ENCODE measurements at places on chromosomes 5 and 9.

DNA sequence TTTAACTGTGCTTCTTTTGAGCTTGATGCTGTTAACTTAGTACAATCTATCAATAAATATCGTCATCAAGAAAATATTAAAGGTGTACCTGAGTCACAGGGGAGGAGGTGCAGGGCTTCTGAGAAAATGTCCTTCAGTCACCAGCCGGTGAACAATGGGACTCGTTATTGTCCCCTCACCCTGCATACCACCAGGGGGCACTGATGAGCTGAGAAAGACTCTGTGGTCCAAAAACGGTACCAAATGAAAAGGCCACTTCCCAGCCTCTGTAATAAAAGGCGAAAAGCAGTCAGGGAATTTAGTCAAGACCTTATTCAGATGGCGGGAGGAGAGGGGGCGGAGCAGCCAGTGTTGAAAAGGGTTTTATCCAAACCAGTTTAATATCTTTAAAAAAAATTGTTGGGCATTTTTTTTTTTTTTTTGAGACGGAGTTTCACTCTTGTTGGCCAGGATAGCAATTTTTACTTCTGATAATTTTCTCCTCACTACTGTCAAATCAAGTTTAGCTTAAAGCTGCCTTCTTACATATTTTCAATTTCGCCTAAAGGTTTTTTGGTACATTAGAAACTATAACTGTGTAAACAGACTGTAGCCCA, 271.9 kb upstream of the ADAMTS16 start:
- peak; percentile 61 for DNase-seq

DNA sequence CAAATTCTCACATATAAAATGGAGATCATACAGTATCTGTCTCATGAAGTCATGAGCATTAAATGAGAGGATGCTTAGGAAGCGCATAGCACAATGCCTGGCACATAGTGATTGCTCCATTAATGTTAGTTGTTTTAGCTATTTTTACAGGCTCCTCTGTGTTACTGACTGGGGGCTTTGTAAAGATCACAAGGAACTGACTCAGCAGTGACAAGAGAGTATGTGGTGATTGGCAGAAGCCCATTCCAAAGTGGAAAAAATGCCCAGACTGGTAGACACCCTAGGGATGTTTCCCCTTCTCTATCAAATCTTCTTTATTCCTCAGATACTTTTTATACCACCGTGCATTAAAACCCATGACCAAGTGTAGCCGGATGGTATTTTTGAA, 33.5 kb downstream of the ABLIM3 start:
- no peak for DNase-seq

DNA sequence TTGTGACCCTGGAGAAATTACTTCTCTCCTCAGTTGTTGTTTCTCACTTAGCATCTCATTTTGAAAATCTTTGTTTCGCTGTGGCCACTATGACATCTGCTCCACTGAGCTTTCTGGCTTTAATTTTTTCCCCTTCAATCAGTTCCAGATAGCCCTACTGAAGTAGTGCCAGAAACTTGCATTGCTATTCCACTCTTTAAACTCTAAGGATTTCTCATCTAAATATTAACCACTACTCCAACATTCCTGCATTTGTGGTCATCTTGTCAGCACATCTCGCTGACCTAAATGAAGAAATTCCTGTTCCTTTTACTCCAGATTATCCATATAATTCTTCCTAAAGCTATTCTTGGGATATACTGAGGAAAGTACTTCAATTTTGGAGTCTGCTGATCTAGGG, 15.3 kb upstream of the NOL6 start:
- no peak for DNase-seq

GRCh38 chr5:178293400-178293799, 60.8 kb upstream of the PHYKPL start:
- DNase-seq, result no peak

GRCh38 chr9:108997112-108997511, 16.2 kb downstream of the CTNNAL1 start:
- no peak for DNase-seq

DNA sequence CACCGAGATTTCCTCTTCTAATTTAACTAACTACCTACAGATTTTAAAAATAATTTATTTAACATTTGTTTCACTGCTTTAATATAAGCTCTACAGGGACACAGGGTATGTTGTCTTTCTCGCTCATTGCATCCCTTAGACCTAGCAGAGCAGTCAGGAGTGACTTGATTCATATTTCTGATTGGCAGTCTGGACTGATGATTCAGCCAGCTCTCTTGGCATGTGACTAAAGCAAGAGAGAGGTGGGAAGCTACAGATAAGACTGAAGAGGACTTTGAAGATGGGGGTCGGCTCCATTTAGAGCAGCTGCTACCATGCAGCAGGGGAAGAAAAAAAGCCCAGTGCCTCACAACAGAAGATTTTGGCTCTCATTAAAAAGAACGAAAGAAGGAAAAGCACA, 173.4 kb upstream of the STK32A start:
- no peak for DNase-seq

- DNase-seq, result peak; percentile 51
Observed at GRCh38 chr5:126869005-126869451, 92.1 kb downstream of the LMNB1 start.

DNA sequence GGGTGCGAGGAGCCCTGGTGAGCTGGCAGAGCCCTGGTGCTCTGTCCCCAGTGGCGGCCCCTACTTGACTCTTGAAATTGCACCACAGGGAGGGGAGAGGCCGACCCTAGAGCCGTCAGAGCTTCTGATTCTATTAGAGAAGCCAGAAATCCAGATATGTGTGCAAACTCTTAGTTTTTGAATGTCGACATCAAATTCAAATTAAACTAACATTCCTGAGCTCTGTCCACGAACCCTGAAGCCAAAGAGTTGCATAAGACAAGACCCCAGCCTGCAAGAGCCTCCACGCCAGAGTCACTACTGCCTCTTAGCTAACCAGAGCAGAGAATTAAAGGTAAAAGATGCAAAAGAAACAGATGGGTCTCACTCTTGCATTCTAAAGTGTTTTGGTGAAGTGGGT, 29.8 kb upstream of the MSX2 start:
- DNase-seq, result no peak

Measured in suppressor macrophage treated with lipopolysaccharide for 1 hour (primary cell).